ENCODE measurements at places on chromosomes 13 and 19.

DNA sequence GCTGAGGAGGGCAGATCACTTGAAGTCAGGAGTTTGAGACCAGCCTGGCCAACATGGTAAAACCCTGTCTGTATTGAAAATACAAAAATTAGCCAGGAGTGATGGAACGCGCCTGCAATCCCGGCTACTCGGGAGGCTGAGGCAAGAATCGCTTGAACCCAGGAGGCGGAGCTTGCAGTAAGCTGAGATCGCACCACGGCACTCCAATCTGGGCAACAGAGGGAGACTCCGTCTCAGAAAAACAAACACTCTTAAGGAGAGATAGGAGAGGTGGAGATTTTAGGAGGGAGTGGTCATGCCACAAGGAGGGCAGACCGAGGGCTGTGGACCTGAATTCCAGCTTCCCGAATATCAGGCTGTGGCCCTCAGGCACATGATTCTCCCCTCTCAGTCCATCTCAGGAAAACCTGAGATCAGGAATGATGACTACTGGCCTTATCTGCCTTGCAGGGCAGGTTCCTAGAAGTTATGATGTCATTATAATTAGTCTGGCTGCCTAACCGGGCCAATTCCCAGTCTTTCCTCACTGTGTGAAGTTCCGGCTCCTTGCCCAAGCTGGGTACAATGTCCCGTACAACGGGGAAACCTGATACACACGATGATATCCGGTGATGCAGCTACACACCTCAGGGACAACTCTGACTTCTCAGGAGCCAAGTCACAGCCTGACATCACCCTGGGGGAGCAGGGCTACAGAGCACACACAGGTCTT is 2.5 kb downstream of the SLC35E1 start:
- no peak for DNase-seq

GRCh38 chr19:4474514-4475022 is 2.5 kb downstream of the HDGFL2 start:
- peak; percentile 79 for DNase-seq

GRCh38 chr13:29561918-29562317 is 33.6 kb downstream of the SLC7A1 start:
- no peak for DNase-seq

DNA sequence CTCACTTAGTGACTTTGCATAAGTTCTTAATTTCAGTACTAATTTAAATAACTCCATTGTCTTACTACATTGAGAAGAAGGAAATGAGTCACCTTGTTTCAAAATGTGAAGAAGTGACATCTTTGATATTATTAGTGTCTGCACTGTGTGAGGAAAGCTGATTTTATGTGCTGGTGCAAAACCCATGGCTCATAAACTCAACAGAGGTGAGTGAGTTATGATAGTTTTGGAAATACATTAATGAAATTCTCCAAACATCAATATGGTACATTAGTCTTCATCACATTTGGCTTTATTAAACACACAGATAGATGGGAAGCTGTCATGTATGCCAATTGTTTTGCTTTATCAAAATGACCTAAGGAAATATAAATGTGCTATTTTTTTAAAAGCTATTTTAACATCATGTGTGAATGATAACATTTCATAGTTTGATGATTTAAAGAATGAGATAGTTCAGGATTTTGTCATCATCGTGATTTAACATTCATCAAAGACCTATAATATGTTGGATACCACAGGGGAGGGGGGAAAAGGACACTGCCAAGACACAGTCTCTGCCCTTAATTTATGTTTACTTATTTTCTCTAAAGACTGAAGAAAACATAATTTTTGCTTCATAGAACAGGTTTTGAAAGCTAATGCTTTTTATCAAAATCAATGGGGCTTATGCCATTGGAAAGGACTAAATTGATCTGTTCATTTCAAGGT is 902.3 kb upstream of the SLITRK1 start:
- no peak for DNase-seq

- no peak for DNase-seq
These were observed 66.9 kb upstream of the POSTN start for GRCh38 chr13:37665420-37665819.

DNA sequence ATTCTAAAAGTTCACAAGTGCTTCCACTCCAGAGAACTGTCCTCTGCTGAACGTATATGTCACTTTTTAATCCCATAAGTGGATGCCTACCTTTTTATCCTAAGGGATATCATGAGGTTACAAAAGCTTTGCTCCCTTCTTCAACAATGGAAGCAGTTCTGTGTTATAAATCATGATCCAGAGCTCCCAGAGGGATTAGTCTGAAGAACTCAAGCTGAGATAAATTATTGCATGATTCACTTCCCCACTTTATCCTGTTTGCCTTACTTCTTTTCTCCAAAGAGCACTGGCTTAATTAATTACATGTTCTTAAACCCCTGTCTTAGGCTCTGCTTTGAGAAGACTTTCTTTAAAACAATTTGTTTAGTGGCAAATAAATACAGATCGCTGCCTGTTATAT is 246.7 kb downstream of the PCDH17 start:
- DNase-seq, result no peak

DNA sequence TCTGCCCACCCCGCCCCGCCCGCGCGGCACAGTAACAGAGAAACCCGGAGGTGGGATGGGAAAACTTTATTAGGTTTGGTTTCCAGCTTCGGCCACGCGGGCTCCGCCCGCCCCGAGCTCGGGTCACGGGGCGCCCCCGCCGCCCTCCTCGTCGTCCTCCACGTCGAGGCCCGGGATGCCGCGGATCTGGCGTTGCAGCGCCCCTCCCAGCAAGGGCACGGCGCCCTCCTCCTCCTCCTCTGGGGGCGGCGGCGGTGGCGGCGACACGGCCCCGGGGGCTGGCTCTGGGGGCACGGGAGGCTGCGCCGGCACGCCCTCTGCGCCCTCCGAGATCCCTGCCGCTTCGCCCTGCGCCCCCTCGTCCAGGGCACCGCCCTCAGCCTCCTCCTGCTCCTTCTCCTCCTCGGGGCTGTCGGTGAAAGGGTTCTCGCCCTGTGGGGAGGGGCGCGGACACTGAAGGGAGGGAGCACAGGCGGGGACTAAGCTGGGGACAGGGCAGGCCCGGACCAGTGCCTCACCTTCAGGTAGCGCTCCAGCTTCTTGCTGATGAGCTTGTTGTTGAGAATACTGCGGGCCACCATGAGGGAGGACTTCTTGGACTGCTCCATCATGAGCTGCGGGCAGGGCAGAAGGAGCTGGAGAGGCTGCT is 536 bp upstream of the AKAP8 start:
- no peak for DNase-seq

DNA sequence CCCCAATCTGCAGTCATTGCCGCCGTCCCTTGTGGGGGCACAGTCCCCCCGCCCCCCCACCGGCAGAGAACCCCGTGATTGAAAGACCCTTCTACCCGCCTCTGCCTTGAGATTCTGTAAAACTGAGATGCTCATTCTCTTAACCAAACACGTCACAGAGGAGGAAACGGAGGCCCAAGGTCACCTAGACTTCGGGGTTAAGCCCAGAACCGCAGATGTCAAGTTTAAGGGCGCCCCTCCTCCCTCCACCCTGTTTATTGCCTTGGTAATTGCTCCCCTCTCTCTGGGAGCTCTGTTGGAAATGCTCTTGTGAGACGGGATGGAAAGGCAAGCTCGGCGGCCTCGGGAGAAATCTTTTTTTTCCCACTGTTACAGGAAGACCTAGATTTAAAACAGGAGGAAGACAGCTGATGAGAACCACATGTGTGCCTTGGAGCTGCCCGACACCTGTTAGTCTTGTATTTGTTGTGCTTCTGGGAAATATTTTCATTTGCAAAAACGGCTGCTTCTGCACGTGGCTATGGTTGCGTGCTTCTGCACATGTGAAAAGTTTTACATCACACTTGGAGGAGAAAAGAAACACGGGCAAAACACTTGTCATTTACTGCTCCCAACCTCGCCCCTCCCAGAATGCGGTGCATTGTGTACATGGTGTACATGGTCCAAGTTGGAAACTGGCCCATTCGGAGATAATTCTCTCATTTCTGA is 1.1 kb upstream of the MED26 start:
- no peak for DNase-seq

- DNase-seq, result no peak
These were observed 231.2 kb downstream of the NHLRC3 start for GRCh38 chr13:39269411-39269810.

DNA sequence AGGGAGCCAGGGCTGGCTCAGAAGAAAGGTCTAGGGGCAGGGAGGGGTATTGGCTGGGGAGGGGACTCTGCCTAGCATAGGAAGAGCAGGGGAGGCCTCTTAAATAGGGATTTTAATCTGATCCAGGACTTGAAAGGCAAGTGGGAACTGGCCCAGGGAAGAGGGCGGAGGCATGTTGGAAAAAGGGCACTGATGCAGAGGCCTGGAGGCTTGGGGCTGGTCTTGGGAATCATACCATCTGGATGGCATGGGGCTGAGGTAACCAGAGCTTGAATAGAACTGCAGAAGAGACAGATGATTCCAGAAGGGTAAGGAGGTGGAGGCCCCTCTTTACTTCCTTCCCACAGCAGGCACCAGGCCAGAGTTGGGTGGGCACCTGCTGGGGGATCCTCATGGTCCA is 29.1 kb downstream of the CERS4 start:
- no peak for DNase-seq

DNA sequence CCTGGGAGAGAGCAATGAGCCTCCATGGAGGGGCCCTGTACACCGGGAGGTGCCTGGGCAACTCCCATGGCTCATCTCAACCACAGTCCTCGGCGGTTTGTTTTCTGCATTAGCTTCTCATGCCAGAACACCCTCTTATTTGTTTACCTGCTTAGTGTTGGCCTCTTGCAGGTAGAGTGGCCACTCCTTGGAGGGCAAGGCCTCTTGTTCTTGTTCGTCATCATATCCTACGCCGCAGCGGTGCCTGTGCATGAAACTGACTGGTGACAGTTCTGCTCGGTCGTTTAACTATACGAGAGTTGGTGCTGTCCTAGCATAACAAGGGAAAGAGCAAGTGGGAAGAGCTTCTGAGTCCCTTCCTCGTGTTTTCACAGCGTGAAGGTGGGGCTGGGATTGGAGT is 40.5 kb upstream of the RNF113B start:
- DNase-seq, result no peak

GRCh38 chr13:87198371-87198770 is 472.8 kb upstream of the SLITRK5 start:
- DNase-seq, result no peak

GRCh38 chr13:30796132-30796572 is 60.8 kb downstream of the ALOX5AP start:
- DNase-seq, result no peak

DNA sequence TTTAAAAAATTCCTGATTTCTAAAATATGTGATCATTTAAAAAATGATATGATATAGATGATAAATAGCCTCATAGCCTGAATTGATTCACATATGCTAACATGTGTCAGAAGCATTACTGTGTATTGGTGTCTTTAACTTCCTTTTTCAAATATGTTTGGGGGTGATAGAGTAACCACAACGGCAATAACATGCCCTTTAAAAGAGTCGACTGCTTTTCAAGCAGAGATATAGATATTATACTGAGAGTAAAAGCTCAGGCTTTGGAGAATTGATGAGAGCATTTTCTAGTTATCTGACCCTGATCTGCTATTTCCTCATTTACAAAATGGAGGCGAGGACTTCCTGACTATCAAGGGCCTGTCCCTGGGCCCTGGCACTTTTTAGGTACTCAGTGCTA is 260.5 kb downstream of the DCT start:
- DNase-seq, result no peak

DNA sequence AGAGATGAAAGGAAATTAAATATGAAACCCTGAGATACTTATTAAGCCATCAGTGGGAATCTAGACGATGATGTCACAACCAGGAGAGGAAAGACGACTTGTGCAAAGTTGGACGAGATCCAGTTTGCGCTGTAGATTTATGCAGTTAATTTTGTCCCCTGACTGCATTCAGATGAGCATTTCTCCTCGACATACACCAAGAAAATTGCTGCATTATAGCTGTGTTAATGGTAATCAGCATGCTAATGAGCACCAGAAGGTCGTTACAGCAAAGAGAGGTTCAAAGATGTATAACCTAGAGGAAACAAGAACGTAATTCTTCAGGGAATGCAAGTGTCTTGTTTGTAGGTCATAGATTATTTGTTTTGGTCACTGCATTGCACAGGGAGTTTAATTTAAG is 371.7 kb downstream of the RBM26 start:
- no peak for DNase-seq

GRCh38 chr13:29402166-29402636 is 193.3 kb downstream of the SLC7A1 start:
- DNase-seq, result no peak

DNA sequence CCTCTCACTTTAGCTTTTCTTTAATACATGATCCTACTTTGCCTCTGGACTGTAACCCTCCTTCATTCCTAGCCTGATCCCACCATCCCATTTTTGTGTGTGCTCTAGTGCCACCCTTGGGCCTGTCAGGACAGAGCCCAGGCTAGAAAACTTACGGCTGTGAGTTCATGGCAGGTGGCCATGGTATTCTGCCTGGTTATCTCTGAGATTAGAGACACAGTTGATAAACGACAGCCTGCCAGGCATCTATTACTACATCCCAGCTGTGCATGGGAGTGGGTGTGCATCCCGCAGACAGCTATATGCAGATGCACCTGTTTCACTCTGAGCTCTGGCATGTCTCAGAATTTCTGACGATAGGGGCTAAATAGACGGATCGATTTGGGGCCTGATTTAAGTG is 110.9 kb downstream of the HS6ST3 start:
- DNase-seq, result no peak

DNA sequence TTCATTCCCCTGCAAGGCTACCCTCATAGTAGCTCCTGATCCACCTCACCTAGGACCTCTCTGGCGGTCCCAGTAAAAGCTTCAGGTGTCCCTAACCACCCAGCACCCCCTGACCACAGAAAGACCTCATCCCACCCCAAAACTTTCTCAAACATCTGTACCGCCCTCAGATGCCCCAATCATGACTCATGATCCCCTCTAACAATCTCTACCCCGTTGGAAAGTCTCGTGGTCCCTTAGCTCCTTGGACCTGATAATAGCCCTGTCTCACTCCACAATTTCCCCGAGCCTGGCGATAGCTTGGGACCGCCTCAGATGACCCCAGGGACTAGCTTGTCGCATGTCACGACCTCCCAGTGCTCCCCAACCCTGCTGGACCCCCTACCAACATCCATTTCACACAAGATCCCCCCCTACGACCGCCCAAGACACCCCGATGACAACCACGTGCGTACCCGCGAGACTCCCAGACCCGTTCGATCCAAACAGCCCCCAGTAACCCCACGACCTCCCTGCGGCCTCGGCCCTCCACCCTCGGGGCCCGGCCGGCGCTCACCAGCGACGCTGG is 450 bp downstream of the NDUFA11 start:
- no peak for DNase-seq

DNA sequence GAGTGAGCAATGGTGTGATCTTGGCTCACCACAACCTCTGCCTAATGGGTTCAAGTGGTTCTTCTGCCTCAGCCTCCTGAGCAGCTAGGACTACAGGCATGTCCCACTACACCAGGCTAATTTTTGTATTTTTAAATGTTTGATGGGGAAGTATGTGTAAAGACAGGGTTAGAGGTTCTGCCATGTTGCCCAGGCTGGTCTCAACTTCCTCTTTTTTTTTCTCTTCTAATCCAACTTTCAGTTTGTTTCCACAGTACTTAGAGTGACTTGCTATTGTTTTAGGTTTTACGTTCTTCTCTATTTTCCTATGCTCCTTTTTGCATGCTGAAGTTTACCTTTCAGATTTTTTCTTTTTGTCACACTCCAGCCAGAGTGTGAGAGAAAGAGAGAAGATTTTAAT is 1433.0 kb downstream of the UQCRFS1 start:
- DNase-seq, result no peak

All from 8988T (cell line).